ENCODE measurements at places on chromosomes 4 and X.

DNA sequence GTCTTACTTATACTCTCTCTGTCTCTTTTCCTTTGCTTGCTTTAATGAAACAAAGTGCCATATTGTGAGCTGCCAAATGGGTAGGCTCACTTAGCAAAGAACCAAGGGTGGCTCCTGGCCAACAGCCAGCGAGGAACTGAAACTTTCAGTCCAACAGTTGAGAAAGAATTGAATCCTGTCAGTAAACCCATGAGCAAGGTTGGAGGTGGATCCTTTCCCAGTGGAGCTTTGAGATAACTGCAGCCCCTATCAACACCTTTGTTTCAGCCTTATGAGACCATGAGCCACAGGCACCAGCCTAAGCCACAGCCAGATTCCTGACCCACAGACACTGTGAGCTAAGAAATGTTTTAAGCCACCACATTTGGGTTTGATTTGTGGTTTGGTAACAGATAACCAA, 362.2 kb downstream of the PDGFC start:
- DNase-seq: no peak

- no peak for DNase-seq
These were observed 58.7 kb downstream of the GPRIN3 start for GRCh38 chr4:89248879-89249281.

DNA sequence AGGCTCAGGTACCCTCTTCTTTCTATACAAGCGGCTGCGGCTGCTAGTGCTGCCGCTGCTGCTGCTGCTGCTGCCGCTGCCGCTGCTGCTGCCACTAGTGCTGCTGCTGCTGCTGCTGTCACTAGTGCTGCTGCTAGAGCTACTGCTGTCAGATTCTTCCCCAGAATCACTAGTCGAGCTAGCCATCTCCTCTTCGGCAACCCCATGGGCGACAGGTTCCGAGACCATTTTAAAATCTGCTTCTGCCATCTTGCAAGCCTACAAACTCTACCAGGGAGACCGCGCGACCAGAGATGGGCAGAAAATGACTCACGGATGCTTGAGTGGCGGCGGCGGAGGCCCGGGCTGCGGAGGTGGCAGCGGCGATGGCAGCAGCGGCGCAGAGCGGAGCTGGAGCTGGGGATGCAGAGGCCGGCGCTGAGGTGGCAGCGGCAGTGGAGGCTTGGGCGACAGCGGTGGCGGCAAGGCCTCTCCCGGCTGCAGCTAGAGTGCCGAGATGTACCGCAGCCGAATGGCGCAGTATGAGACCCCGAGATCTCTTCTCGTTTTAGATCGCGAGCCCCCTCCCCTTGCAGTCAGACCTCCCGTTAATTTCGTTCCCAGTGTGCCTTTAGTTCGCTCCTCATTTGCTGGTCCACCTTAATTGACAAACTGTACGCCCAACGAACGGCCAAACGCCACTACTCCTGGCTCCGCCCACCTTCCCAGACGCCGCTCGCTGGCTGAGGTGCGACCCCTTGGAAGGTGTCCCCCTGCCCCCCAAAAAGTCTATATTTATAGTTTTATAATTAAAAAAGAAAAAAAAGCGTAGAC, at the start of gene NAP1L3:
TSS of gene NAP1L3 (minus strand) at position 523 of the 813 bp plus-strand sequence. CDS start at position 249, 274 bp downstream.
- peak; percentile 90 for DNase-seq

DNA sequence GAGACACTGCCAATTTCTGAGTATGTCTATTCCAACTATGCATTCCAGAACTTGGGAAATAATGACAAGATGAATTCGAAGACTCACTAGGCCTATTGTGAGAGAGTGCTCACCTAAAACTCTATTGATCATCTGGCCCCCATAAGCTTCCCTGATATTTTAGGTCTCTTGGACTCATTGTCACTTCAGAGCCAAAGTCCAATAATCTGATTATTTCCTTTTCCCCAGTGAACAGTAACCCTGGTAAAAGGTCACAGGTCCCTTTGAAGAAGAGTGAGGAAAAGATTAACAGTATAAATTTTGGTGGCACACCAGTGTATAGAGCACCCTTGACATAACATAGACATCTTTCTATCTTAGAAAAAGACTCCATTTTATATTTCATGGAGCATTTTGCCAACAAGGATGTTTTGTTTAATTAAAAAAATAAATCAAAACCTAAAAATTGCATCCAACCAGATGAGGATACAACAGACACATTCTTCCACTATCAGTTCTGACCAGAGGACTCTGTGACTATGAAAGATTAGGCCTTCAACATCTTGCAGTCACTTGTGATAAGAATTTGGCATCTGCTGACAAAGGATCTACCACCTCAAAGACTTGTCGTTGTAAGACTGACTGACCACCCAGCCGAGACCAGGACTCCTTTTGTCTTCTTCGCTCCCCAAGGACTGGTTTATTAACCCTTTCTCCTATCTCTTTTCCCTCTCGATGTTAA, 191.9 kb downstream of the MAB21L2 start:
- DNase-seq: no peak

GRCh38 chr4:25969374-25970155, 55.5 kb downstream of the SMIM20 start:
- no peak for DNase-seq
